ENCODE measurements at places on chromosomes 12 and 14.

GRCh38 chr14:49975276-49975675 lies 82.4 kb downstream of the ARF6 start:
- DNase-seq = no peak

GRCh38 chr14:73829526-73830431 lies 21.9 kb upstream of the PTGR2 start:
- DNase-seq = no peak

- no peak for DNase-seq
These were observed 30.7 kb downstream of the TMEM63C start for GRCh38 chr14:77212097-77212870.

- DNase-seq = no peak
These were observed 7.5 kb downstream of the NTF3 start for GRCh38 chr12:5439371-5439771.

DNA sequence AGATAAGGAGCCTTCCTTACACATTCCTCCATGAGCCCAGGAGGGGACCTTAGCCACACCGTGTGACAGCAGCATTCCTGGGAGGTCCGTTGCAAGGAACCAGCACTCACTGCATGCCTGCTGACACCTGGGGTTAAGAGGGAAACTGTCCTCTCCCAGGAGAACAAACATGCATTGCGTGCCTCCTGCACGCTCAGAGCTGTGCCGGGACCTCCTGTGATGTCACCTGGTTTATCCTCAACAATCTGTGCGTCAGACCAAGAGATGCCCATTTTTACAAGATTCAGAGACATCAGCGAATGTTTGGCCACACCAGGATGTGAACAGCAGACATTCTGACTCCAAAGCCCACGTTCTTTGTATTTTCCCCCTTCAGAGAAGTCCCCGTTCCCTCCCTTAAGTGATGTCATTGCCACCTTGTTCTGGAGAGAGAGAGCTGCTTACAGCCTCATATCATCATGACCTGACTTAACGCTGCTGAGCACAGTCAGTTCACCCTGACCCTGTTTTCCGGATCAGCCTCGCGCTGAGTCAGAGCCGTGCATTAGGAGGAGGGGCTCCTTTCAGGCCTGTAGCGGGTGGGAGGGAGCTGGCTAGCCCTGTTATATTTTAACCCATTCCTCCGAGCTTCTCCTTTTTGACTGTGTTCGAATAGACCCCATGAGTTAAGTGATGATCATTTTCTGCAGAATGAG lies 36.2 kb downstream of the TMEM120B start:
- DNase-seq = no peak

GRCh38 chr14:21098076-21098891 lies at the start of gene ZNF219:
ZNF219 (minus strand) TSS chr14:21098655; CDS start chr14:21093591, 5,064 bp downstream.
- no peak for DNase-seq

All from stimulated activated CD8-positive, alpha-beta memory T cell treated with anti-CD3 and anti-CD28 coated beads, Interleukin-2, amount 100 ng/mL, for 1 hour (primary cell).